ENCODE measurements at places on chromosomes 12 and 14.

DNA sequence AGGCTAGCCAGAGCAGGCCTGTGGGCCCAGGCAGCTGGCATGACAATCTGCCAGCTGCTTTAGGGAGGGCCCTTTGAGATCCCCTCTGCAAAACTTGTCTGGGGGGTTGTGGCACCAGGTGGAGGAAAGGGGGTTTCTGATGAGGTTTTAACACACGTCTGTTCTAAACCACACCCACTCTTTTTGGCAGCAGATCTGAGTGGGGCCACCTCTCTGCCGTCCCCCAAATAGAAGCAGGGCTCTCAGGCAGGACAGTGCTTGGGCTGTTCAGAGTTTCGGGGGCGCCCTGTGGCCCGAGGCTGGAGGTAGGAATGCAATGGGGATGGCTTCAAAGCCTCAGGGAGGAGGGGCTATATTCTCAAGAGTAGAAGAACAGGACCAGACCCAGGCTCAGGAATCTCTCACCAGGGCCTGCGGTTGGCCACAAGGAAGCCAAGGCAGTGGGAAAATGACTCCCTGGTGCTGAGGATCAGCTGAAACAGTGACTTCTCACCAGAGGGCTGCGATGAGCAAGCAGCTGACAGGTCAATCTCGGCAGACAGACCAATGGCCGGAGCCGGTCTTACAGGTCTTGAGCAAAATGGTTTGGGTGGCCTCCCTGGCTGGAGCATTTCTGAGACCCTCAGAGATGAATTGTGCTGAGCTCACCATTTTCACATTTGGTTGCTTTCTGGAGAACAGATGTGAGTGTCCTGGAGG lies 1.5 kb upstream of the KRT5 start:
- peak; percentile 56 for DNase-seq

- DNase-seq = no peak
Observed at GRCh38 chr12:43318021-43318420, 234.0 kb downstream of the ADAMTS20 start.

DNA sequence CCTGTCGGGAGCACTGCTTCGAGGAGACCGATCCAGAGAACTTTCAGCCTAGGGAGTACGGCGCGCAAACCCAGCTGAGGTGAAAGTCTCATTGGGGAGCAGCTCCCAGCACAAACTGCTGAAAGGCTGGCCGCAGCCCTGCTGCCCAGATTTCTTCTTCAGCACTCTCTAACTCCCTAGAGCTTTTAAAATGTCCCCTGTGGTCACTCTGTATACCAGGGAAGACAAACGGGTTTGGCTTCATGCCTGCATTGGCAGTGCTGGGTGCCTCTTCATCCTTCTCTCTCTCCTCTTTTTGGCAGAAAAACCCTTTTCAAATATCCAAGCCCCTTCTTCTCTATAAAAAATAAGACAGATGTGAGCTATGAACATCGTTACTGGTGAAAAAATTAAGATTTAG lies 34.9 kb downstream of the BBS10 start:
- no peak for DNase-seq

GRCh38 chr14:51087031-51087441 lies 7.9 kb downstream of the TRIM9 start:
- DNase-seq = no peak

GRCh38 chr14:93977790-93978581 lies 1.6 kb upstream of the ASB2 start:
- DNase-seq = no peak

- DNase-seq = peak; percentile 93
Observed at GRCh38 chr12:110270125-110270962, 10.7 kb upstream of the ATP2A2 start.

- peak; percentile 3 for DNase-seq
Observed at GRCh38 chr12:112170376-112170775, 45.0 kb downstream of the TRAFD1 start.

DNA sequence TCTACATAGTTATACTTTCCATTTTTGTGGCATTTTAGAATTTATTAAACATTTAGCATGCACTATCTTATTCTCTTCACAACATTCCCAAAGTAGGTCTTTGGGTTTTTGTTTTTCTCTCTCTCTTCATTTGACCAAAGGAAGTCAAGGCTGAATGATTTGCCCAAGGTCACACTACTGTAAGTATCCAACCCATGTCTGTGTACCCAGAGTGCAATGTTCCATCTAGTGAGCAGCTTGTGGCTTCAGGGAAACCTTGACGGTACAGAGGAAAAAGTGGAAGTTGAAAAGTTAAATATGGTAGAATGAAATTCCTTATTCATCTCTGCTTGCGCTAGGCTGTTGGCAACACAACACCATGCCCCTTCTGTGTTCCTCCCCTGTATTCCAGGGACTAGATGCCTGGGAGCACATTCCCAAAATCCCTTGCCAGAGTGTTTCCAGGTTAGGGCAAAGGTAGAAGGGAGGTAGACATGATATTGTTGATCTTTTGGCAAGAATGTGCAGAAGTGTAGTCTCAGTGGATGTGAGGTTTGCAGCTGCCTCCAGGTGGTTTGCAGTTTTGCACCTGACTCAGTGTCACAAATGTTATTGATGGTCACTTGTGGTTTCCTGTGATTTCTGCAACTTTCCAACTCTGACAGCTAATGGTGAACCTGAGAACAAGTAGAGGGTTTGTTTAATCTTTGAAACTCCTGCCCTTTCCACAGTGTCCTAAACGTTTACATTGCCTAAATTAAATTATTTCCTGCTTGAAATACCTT lies 196.7 kb downstream of the RMST start:
- DNase-seq = no peak

GRCh38 chr14:56173365-56173922 lies 55.2 kb downstream of the PELI2 start:
- no peak for DNase-seq

DNA sequence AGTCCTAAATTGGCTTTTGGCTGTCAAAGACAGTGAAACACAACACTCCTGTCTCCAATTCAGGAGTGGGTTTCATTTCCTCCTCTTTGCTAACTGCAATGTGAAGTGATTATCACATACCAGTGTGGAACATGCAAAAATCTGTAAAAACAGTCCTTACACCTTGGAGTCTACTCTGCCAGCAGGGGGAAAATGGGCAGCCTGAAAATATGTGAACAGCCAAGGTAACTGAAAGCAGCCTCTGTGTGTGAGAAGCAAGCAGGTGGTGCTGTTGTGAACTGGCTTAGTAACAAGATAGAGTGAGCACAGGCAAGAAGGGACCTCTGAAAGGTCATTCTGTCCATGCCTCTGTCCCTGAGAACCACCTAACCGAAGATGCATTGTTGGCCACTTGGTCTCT lies 6.0 kb downstream of the PRMT8 start:
- DNase-seq = peak; percentile 59

DNA sequence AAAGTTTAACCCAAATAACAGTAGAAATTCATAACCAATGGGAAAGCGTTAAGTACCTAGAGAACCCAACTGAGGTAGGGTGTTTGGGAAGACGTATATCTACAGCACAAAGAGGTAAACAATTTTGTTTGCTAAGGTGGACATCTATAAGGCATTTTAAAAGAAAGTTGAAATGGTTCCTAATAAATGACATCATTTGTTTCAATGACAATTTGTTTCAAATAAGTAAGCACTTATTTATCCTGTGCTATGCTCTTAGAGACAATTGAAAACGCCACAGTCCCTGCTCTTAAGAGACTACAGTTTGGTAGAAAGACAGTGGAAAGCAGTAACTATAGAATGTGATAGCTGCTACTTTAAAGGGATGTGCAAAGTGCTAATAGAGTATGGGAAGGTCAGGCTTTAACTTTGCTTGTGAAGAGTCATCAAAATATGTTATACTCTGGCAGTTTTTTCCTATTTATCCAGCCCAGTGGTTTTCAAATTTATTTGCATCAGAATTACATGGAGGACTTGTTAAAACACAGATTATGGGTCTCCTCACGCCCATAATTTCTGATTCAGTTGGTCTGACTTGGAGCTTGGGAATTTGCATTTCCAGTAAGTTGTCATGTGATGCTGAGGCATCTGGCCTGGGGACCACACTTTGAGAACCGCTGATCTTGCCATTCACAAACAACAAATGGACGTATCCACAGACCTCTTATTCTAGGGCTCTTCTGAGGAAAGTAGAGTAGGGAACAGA lies 19.6 kb upstream of the SMCO2 start:
- DNase-seq = no peak

DNA sequence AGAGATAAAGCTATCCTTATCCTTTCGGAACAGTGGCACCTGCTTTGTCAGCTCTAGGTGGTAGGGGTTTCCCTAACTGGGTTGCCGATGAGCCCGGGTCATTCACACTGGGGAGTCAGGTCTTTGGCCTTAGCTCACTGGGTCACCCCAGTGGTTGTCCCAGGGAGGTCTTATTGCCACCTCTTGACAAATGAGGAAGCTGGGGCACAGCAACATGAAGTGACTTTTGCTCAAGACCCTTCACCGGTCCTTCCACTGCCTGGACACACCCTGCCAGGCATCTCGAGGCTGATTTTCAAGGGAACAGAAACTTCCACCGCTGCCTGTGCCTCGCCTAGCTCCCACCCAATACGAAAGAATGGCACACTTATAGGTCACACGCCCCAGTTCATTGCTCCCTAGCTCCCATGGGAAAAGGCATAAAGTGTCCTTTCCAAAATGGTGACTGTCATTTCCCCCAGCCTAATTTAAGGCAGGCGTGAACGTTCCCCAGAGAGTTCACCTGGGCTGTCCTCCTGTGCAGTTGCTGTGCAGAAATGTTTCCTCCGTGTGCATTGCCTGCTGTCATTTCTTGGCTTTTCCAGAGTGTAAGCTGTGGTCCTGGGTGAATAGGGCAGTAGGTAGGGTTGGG lies 156.1 kb upstream of the CCND2 start:
- DNase-seq = no peak

- DNase-seq = no peak
Observed at GRCh38 chr14:72664651-72665050, 229.2 kb downstream of the DPF3 start.

DNA sequence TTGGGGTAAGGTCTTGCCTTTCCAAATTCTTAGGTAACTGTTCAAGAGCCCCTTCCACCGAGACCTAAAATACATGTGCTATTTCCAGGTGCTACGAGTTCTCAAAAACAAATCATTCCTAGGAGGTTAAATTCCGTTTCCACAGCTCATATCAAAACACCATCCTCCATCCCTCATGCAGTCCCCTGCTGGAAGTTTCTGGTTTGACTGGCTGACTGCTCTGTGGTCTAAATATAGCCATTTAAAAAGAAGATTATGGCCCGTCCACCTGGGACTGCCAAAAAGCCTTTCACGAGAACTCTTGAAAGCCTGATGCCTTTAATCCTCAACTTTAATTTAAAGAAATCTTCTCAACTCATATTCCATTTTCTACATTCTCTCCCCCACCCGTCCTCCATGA lies 201.5 kb upstream of the MYL2 start:
- peak; percentile 59 for DNase-seq

GRCh38 chr12:101781834-101782233 lies 42.6 kb upstream of the SYCP3 start:
- DNase-seq = no peak

DNA sequence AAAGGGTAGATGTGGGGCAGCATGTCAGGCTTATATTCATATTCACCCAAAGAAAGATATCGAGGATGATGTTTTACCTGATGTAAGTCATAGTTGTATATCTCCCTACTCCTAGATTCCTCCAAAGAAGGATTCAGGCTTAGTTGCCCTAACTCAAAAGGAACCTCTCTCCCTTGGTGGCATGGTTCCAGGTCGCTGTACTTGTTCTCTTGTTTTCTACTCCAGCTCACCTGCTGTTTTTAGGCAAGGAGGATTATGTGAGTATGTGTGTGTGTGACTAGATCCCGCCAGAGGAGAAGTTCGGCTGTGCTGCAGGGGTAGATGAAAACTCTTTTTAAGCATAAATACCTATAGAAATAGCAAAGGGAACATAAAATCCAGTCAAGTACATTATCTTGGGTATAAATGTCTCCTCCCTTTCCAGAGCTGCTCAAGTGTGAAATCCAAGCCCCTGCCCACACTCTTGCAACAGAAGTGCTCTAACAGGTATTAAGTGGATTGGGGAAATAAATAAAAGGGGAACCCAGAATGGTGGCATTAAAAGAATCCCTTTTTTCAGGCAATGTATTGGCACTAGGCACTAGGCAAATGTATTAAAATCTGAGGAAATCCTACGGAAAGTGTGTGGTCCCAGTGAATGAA lies 375.7 kb downstream of the ZFP36L1 start:
- no peak for DNase-seq

- peak; percentile 13 for DNase-seq
Observed at GRCh38 chr12:115983226-115983798, 294.2 kb downstream of the MED13L start.

DNA sequence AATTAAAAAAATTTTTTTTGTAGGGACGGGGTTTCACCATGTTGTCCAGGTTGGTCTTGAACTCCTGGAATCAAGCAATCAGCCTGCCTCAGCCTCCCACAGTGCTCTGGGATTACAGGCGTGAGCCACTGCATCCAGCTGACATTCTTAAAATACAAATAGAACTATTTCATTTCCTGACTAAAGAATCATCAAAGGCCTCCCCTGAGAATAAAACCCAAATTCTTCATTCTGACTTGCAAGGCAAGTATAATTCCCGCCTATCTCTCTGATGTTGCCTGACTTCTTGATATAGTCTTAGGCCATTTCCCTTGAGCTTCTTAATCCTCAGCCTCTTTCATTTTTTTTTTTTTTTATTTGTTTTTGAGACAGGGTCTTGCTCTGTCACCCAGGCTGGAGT lies 4.4 kb upstream of the BICD1 start:
- DNase-seq = no peak

DNA sequence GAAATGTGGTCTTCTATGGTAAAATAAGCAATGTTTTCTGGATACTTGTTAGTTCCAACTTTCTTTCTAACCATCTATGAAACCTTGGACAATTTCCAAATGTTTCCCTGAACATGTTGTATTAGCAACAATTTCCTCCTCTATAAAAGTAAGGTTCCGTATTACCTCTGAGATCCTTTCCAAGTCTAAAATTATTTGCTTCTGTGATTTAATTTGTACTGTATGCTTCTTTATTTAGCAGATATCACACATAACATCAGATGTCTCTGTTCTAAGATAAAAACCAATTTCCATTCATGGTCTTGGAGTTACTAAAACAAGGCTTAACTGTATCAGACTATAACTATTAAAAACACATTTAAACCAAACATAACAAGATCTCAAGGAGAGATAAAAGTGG lies 177.2 kb downstream of the FOXA1 start:
- no peak for DNase-seq

GRCh38 chr12:97877404-97877803 lies 414.8 kb downstream of the RMST start:
- no peak for DNase-seq

- no peak for DNase-seq
Observed at GRCh38 chr12:12294215-12295005, 27.6 kb upstream of the LRP6 start.

DNA sequence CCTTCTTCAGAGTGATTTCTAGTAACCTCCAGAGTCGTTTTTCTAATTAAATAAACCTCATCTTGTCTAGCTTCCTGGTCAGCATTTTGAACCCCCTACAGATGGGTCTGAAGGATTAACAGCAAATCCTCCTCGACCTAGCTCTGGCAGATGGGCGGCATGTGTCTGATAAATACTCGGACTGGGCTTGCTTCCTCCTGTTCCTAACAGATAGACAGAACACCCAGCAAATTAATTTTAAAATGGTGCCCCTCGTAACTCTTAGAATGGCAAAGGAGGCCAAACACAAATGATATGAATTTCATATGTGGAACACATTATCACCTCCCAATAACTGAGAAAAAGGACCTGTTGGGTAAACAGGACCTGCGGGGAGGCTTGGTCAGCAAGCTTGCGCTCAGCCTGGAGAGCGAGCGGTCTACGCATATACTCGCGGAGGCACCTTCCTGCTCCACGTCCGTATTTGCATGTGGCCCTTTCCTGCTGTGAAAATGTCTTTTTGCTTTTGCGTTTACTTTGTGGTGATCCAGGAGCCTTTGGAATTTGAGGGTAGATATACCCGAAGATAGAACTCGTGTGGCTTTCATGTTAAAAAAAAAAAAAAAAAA lies 79.6 kb downstream of the OTX2 start:
- DNase-seq = peak; percentile 100

Data from NCI-H524 (cell line).